ENCODE measurements at places on chromosomes 3 and 15. TPM values are rescaled to one million over a fixed set of nuclear protein-coding genes. Genes with fewer than 3 reads are reported as not detected.

- no peak for DNase-seq
These were observed 222.7 kb downstream of the MTHFS start for GRCh38 chr15:79674124-79674465.

The GPR62 gene
- 0.32 TPM for polyA plus RNA-seq

GRCh38 chr3:140863580-140864009 is 78.0 kb upstream of the SLC25A36 start:
- peak; percentile 61 for DNase-seq

The STARD9 gene
- 19.3 TPM for polyA plus RNA-seq

DNA sequence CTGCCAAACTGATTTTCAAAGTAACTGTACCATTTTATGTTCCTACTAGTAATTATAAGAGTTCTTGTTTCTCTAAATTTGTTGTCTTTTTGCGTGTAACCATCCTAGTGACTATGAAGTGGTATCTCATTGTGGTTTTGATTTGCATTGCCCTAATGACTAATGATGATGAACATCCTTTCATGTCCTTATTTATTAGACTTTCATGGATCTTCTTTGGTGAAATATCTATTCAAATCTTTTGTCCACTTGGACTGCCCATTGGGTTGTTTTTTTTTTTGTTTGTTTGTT is 3.6 kb downstream of the OXSR1 start:
- no peak for DNase-seq

GRCh38 chr3:197231321-197231720 is 67.1 kb downstream of the DLG1 start:
- DNase-seq, result no peak

DNA sequence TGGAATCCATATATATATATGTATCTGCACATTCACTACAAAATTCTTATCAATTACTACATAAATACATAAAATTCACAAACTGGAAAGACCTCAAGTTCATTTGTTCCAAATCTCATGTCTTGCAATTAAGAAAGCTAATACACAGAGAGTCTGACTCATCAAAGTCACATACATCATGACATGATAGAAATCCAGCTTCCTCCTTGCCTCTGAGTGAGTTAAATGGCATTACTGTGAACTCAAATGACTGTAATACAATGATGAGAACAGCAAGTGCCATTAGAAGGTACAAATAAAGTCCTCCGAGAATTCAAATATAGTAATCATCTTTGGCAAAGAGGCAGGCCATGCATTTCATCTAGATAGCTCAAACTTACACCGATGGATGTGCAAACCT is 55.1 kb upstream of the AGTR1 start:
- DNase-seq, result peak; percentile 19

DNA sequence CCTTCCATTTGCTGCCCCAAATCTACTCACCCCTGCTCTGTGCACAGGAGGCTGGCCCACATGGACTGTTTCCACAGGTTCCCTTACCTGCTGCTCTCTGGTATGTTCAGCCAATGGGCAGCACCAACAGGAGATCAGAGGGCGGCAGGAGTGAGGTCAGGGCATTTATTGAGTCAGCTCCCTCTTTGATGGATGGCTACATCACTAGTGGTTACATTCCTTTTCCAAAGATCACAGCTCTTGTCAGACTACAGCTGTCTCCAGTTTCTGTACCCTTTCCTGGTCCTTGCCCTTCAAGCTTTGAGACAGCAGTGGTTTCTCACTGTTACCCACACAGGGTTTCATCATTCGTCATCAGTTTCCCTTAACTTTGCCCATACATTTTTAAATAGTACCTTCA is 325.1 kb downstream of the SUCLG2 start:
- DNase-seq, result no peak

- DNase-seq, result no peak
These were observed 94.1 kb downstream of the SEC22A start for GRCh38 chr3:123295901-123296250.

The VPS39 gene
- 56.7 TPM for polyA plus RNA-seq

GRCh38 chr15:40354408-40355171 is 3.4 kb upstream of the DISP2 start:
- DNase-seq, result peak; percentile 76

The RFT1 gene
- polyA plus RNA-seq, result 10.9 TPM

GRCh38 chr3:189267981-189268613 is 96.3 kb downstream of the TPRG1 start:
- DNase-seq, result peak; percentile 30

DNA sequence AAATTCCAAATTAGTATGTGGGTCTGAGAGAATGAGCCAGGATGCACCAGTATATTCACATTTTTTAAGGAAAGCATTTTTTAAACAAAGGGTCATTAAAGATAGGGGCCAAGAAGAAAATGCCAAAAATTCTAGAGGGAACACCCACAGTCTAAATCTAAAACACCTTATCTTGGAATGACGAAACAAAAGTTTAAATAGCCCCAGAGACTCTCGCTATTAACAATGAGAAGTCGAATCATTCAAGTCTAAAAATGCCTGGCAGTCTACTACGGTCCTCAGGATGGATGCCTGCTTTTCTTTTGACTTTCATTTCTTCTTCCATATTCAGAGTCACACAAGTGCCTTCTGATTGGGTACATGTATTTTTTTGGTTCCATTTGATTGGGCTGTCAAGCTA is 66.3 kb downstream of the SSUH2 start:
- DNase-seq, result no peak

DNA sequence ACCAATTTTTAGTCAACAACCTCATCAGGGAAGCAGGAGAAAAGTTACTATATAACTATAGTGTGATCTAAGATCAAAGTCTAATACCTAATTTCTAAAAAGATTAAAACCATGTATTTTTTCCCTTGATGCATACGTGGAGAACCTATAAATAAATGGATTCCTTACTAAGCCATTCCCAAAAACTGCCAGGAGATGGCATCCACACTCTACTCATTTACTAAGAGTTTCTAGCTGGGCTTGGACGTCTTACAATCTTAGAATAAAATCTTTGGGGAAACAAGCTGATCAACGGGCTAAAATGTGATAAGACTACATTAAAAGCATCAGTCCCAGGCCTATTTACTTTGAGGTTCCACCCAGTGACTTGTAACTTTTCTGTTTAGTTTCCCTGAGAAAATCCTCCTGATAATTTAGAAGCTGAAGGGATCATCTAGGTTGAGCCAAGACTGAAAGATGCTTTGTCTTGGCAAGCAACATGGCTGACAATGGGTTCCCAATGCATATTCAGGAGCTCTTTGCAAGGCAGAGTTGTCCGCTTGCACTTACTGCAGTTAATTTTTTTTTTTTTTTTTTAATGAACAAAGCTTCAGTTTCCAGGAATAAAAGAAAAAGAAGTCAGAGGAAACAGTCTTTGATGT is 85.5 kb upstream of the FGF12 start:
- DNase-seq, result peak; percentile 61

The ACSBG1 gene
- 0.69 TPM for polyA plus RNA-seq

- DNase-seq, result no peak
These were observed 7.2 kb downstream of the FAH start for GRCh38 chr15:80159811-80160569.

- peak; percentile 93 for DNase-seq
These were observed 538 bp downstream of the ATOSA start for GRCh38 chr15:52678468-52679231.

DNA sequence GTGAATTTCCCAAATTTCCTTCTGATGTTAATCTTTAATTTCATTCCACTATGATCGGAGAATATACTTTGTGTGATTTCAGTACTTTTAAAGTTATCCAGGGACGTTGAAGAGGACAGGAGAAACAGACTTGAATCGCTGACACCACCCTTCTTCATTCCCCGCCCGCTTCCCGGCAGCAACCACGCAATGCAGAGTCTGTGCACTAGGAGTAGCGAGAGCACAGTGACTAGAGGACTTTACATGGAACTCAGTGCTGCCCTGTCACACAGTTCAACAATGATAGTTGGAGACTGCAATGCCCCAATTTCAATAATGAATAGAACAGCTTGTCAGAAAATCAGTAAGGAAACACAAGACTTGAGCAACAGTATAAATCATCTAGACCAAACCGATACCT is 73.9 kb downstream of the RNF13 start:
- DNase-seq, result no peak

GRCh38 chr3:26715431-26715830 is 92.9 kb downstream of the LRRC3B start:
- DNase-seq, result peak; percentile 36

DNA sequence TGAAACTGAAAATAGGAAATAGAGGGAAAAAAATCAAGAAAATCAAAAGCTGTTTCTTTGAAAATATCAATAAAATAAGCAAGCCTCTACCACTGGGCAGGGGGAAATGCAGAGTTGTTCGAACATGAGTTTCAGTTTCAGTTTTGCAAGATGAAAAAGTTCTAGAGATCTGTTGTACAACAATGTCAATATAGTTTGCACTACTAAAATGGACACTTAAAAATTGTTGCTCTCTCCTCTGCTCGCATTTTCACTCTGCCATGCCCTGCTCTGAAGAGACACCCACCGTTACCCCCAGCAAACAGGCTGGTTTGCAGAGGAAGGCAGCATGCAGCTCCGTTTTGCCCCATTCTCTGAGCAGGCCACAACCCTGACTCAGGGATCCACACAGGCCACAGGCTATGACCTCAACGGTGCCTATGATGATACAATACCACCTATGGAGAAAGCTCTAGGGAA is 64.5 kb downstream of the ZNF148 start:
- DNase-seq, result no peak

The FSIP1 gene
- 2.0 TPM for polyA plus RNA-seq

- DNase-seq, result no peak
These were observed 185.2 kb downstream of the FOXP1 start for GRCh38 chr3:71398157-71398836.

DNA sequence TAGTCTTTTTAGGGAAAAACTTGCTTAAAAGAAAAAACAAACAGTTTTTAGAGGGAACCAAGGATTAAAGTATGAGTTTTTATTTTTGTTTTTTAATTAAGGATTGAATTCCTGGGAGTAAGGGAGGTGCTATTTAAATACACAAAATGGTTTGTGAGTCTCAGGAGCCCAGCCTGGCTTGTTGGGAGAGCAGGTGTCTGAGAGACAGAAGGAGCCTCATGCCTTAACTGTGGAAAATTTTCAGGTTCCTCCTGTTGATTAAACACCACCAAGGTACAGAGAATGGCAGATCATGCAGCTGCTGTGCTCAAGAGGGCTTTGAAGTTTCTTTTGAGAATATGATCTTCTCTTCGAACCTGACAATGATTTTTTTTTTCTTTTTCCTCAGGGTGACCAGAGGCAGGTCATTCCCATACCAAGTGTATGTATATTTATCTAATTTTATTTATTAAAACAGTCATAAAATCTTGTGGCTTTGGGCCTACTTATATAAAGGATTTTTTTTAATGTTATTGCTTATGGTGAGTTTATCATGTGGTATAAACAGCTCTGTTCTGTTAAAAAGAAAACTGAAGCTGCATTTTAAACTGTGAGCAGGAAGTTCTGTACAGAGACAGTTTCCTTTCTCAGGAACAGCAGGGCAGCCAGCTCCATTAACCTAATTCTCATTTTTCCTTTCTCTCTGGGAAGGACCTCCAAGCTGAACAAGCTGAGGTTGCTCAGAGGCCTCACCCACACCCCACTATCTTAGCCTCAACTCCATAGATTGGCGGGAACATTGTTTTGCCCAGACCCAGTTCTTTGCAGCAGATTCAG is 33.7 kb upstream of the VILL start:
- DNase-seq, result no peak

The DENND4A gene
- 13.7 TPM for polyA plus RNA-seq

DNA sequence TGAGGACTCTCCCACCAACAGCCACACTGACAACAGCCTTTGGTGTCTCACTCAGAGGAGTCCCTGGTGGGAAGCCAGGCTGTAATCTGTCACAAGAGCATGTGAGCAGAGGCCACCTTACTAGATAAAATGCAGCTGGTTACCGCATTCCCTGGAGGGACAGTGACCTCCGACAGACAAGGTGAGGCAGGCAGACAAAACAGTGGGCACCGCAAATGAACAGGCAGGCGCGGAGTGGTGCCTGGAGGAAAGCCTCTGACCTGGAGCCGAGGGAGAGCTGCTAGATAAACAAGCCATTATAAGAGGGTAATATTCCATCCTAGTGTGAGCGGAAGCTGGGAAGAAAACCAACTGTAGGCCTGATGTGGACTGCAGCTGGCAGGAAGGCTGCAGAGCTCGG is 736.4 kb downstream of the FHIT start:
- DNase-seq, result no peak

GRCh38 chr3:37456270-37456708 is 281.9 kb upstream of the LRRFIP2 start:
- peak; percentile 73 for DNase-seq

GRCh38 chr3:127914584-127914983 is 448 bp upstream of the KBTBD12 start:
- DNase-seq, result peak; percentile 46

GRCh38 chr15:70830615-70831014 is 23.3 kb downstream of the LARP6 start:
- DNase-seq, result no peak

The DNAH12 gene
- 0.22 TPM for polyA plus RNA-seq

DNA sequence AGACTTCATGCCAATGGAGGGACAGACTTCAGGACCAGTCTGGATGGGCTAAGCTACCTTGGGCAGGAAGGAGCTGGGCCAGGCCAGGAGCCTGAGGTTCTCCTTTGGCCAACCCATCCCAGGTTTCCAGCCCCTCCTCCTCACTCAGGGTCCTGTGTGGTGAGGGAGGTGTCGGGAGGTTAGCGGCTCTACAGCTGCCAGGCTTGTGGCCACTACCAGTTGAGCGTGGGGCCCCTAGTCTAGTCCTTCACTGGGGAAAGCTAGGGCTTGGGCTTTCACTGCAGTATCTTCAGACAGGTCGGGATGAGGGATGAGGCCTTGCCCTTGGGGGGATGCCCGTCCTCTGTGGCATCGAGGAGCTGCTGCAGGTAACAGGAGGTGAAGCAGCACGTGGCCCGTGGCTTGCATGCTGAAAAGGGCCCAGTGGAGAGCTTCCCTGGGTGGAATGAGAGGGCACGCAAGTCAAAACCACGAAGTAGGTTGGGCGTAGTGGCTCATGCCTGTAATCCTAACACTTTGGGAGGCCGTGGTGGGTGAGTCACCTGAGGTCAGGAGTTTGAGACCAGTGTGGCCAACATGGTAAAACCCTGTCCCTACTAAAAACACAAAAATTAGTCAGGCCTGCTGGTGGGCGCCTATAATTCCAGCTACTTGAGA is 8.5 kb upstream of the FANCD2 start:
- DNase-seq, result no peak

DNA sequence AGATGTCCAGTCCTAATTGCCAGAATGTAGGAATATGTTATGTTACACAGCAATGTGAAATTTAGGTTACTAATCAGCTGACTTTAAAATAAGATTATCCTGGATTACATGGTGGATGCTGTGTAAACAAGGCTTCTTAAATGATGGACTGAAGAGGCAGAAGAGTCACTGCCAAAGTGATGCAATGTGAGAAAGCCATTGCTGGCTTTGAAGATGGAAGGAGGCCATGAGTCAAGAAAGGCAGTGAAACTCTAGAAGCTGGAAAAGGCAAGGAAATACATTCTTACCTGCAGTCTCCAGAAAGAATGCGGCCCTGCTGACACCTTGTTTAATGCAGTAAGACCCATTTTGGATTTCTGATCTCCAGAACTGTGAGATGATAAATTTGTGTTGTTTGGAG is 179.1 kb upstream of the ZPLD1 start:
- no peak for DNase-seq

GRCh38 chr3:127349501-127350171 is 61.8 kb upstream of the PRR20G start:
- no peak for DNase-seq

GRCh38 chr3:46545818-46546630 is 20.1 kb downstream of the LRRC2 start:
- DNase-seq, result no peak
